ENCODE measurements at places on chromosomes 11 and 22. TPM values are rescaled to one million over a fixed set of nuclear protein-coding genes. Genes with fewer than 3 reads are reported as not detected.
A peak's percentile ranks its signal among the peaks of the same experiment; 100 is the strongest.

The JHY gene
- total RNA-seq: 4.6 TPM

DNA sequence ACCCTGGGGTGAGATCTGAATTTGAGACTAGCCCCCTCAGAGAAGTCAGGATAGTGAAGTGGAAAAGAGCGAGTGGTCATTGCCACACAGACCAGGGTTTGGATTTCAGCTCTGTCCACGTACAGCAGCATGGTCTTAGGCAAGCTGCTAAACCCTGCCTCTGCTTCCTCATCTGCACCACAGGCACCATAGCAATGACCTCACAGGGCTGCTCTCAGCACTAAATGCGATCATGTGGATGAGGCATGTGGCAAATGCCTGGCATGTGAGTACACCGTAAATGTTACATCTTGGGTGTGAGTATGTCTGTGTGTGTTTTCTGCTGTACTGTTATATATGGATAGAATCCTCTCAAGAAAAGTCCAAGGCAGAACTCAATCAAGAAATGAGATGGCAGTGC, 15.8 kb downstream of the NAV2 start:
- DNase-seq: no peak

DNA sequence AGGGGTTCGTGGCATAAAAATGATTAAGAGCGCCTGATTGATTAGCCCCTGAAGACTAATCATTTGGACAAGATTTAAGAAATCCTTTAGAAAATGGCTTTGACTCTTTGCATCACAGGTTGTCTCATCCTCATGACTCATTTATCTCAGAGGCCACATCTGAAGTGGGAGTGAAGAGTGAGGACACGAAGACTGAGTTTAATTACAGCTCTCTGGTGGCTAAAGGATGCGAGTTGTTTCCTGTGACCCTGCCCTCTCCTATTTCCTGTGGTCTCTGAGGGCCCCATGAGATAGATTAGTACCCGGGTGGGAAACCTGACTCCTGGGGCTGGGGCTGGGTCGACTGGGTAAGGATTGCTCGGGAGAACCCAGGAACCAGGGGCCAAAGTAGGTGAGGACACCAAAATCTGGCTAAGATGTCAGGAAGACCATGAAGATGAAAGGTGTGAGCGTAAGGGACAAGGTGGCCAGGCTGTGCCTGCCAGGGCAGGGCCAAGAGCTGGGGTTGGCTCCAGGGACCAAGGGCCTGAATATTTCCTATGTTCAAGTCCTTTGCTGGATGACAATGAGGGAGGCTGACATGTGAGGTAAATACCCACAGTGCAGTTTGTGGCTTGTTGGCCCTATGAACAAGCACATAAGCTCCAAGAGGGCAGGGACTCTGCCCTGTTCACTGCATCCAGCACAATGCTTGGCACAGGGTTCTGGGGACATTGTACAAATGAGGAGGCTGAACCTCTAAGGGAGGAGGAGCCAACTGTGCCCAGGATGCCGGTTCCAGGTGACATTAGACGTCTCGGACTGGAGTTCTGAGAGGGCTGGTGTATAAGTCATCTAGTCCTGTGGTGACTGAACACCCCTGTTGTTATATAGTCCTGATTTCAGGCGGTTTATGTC, 3.6 kb downstream of the OTOG start:
- DNase-seq: no peak

- DNase-seq: no peak
Observed at GRCh38 chr11:636511-637332, at the start of gene DRD4. Gene DRD4 (plus strand): TSS chr11:637269. CDS start chr11:637305, 36 bp downstream.

The OOSP2 gene
- total RNA-seq: not detected

- DNase-seq: no peak
Observed at GRCh38 chr22:29690476-29690875, 29.3 kb upstream of the CABP7 start.

GRCh38 chr11:121645001-121645400, 192.2 kb upstream of the SORL1-AS1 start:
- DNase-seq: no peak

DNA sequence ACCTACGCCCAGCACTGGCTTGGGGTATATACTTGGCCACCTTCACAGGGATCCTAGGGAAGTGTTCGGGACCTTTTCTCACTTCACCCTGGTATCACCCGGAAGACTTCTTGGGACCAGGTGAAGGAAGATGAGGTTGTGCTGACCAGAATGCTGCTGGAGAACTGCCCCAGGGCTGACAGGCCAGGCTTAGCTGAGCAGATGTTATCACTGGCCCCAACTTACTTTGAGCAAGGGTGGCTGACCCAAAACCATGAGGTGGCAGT, 4.5 kb downstream of the FTH1 start:
- DNase-seq: no peak

- DNase-seq: peak; percentile 87
Observed at GRCh38 chr11:79440571-79441460, at the start of gene TENM4. Gene TENM4 (minus strand): TSS chr11:79441030. CDS start chr11:79069944, 371,086 bp downstream.

- DNase-seq: no peak
Observed at GRCh38 chr11:92546603-92547002, 322.0 kb downstream of the FAT3 start.

- no peak for DNase-seq
Observed at GRCh38 chr22:44825310-44826150, 73.2 kb downstream of the ARHGAP8 start.

The ARHGAP8 gene
- total RNA-seq: not detected

DNA sequence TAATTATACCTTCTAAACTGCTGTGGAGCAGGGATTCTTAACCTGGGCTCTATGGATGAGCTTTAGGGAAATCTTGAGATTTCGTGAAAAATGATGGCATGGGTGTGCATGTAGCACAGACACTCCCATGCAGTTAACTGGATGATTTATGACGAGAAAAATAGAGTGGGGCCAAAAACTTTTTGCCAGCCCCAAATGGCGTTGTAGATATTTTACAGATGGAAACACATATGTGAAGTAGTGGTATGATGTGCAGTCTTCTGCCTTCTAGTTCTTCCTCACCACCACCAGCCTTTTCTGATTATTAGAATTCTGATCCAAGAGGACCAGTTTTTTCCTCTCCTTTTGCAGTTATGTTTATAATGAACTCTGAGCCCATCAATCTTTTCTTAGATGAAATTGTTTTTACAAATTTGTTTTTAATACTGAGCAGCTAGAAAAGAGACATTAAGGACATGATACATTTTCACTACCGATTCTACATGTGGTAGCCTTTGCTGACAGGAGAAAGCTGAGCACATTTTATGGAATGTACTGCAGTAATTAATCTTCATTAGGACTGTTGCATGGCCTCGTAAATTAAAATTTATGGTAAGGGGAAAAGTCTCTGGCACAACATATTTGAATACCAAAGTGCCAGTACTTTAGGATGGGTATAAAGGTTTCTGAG, 261.4 kb downstream of the DDX10 start:
- DNase-seq: no peak

- DNase-seq: no peak
Observed at GRCh38 chr11:65541093-65541982, 16.5 kb downstream of the SCYL1 start.

DNA sequence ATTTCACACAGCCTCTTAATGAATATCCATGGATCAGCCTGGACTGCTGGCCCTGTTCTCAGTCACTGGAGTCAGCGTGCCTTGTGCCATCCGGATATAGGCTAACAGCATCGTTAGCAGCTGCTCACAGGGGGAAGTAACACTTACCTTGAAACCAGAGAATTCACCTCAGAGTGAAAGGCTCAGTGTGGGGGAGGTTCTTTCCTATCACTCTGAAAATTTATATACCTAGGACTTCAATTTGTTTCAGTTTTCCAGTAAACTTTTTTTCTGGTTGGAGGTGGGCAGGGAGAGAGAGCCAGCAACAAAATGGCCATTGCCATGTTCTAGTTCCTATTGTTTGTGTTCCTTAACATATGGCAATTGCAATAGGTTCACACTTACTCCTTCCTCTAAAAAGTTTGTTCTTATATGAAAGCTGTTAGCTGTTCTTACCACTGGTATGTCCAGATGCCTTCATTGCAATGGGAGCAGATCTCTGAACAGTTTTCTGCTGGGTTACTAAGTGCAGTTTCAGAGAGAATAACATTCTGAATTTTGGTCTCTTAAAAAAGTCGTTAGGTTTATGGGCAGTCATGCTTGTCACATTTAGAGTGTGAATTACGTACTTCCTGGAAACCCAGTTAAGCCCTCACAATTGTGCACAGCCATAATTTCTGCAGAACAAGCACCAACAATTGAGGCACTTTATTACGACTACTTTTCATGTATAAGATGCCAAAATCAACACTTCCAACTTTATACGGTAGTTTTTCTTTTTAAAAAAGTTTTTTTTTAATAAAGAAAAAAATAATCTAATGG, 247.6 kb downstream of the CADM1 start:
- DNase-seq: no peak

- no peak for DNase-seq
Observed at GRCh38 chr11:121927097-121927785, 188.8 kb downstream of the BLID start.

- no peak for DNase-seq
Observed at GRCh38 chr11:110329445-110329844, 33.0 kb upstream of the RDX start.

DNA sequence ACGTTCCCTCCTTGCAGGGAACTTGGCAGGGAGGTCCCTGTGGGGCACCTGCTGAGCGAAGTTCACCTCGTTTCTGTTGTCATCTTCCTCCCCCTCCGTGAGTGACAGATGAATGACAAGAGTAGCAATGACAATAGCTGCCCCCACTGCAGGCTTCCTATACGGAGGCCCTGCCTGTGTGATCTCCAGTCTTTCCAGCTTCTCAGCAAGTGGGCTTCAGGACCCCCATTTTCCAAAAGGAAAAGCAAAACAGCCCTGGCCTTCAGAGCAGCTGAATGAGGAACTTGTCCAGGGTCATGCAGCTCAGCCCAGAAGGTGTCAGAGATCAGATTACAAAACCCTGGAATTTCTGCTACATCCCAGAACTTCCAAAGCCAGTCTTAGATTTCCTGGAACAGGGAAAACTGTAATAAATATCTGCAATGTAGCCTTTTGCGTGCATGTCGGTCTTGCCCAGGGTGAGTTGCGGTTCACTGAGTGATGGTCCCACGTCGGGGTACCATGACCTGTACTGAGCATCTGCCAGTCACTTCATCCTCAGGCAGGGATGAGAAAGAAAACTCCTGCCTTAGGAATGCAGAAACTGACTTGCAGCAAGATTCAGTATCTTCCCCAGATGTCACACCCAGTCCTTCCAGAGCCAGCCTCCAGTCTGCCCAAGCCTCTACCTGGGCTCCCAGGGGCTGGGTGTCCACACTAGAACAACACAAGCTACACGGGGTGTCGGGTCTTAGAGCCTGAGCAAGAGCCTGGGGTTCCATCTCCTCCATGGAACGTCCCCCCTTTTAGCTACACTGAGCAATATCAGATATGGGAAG, 1457.0 kb downstream of the BRD1 start:
- DNase-seq: no peak

- no peak for DNase-seq
Observed at GRCh38 chr11:12420040-12420439, 42.7 kb downstream of the PARVA start.

The HBE1 gene
- 4.6 TPM for total RNA-seq

- DNase-seq: peak; percentile 60
Observed at GRCh38 chr11:75706260-75706729, 11.3 kb upstream of the MOGAT2 start.

- DNase-seq: no peak
Observed at GRCh38 chr11:68528630-68529029, 68.1 kb downstream of the PPP6R3 start.

The NLRP10 gene
- total RNA-seq: not detected

The USP47 gene
- 30.4 TPM for total RNA-seq

- DNase-seq: peak; percentile 51
Observed at GRCh38 chr11:13772223-13773046, 104.0 kb downstream of the FAR1 start.

The SYT13 gene
- 0.72 TPM for total RNA-seq

DNA sequence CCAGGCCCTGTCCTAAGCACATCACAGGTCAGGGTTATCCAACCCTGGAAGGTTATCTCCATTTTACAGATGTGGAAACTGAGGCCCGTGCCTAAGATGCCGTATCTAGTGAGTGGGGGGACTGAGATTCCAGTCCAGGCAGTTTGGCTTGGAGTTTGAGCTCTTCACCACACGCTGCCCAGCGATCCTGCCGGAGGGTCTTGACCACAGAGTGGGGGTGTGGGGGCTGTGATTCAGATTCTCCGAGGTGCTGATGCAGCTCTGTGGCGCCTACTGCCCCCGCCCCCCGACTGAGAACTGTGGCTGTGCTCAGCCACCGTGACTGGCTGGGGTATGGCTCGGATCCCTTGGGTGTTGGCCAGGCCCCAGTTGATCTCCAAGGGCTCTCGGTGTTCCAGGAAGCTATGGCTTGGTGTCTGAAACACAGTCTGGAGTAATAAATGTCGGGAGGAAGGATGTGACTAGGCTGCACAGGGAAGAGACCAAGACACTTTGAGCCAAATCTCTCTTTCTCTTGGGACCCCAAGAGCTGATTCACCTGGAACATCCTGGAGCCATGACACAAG, 60.6 kb upstream of the RASD2 start:
- DNase-seq: peak; percentile 45

GRCh38 chr11:58905011-58905720, 34.1 kb upstream of the GLYATL1 start:
- DNase-seq: peak; percentile 73

DNA sequence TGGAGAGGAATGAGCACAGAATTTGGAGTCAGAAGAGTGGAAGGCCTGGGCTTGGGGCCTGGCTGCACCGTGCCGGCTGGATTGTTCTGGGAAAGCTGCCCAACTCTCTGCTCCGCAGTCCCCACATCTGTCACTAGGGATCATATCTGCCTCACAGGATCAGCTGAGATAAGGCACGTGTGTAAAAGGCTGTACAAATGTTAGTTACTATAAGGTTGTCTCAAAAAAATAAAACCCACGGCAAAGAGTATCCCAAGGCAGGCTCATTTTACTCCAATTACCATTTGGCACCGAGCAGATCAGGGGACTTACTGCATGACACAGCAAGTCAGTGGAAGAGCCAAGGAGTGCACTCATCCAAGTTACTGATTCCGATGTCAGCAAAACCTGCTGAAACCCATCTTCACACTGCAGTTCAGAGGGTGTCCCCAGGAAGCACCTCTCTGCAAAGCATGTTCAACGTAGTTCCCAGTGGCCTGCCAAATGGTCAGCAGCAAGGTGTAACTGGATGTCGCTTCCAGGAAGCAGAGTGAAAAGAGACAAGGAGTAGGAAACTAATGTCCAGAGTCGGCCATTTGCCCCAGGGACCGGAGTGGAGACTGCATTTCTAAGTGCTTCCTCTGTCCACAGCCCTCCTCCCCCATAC, 18.1 kb upstream of the MRTFA start:
- peak; percentile 73 for DNase-seq

The SLCO2B1 gene
- 0.60 TPM for total RNA-seq

DNA sequence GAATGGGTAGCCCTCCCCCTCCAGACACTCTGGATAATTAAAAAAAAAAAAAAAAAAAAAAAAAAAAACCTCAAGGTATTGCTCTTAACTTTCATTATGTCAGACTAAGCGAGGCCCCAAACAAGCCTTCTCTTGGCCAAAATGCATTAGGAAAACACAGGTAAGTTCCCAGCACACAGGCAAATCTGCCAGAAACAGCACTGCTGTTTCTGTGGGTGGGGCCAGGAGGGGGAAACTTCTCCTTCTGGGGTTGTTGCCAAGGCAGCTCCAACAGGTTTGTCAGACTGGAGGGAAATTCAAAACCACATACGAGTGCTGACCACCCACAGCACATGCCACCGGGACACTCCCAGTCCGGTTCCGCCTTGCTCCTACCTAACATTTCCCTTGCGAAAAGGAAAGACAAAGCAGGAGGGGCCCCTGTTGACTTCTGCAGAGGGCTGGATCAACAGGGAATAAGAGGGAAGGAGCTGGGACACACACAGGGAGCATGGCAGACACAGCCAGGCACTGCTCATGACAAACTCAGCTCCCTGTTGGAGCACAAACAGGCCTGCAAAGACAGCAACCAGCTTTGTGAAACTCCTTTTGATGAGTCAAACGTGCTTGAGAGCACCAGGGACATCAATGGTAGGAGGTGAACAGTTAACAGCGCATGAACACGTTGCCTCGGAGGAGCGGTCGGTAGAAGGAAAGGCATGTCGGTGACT, 55.0 kb downstream of the MYH9 start:
- DNase-seq: peak; percentile 89
